ENCODE measurements at places on chromosomes 3 and 15.
A peak's percentile ranks its signal among the peaks of the same experiment; 100 is the strongest.

DNA sequence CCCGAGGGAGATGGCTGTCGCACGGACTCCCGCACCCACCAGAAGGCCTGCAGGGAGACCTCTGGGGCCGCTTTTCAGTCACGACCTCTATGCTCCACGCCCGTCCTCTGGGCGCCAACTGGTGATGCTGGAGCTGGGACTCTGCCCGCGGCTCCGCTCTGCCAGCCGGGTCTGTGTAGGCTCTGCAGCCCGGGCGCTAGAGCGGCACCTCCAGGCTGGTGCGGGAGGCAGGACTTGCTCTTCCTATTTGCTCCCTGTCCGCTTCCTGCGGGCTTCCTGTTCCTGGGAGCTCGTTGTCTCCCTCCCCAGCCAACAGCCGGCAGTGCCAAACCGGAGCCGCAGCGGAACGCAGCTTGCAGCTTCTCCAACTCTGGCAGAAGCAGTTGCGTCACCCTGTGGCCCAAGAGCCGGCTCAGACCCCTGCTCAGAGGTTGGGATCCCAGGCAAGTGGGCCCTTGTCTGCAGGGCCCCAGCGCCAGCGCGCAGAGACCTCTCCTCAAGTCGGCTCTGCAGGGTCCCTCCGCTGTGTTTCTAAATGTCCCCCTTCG is 285.9 kb downstream of the XXYLT1 start:
- no peak for DNase-seq

DNA sequence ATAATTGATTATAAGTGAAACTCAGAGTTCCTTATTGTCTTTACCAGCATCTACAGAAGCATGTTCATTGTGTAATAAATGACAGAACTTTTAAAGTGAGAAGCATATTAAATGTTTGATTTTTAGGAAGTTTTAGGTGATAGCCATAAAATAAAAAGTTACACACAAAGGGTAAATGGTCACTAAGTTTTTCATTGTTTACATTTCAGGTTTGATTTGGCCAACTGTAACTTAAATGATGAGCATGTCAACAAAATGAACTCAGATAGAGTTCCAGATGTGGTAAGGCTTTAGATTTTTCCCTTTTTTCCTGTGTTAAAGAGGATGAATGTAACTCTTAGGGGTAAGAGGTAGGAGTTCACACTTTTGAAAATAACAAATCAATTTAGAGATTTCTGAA is 25.9 kb downstream of the NMD3 start:
- no peak for DNase-seq

DNA sequence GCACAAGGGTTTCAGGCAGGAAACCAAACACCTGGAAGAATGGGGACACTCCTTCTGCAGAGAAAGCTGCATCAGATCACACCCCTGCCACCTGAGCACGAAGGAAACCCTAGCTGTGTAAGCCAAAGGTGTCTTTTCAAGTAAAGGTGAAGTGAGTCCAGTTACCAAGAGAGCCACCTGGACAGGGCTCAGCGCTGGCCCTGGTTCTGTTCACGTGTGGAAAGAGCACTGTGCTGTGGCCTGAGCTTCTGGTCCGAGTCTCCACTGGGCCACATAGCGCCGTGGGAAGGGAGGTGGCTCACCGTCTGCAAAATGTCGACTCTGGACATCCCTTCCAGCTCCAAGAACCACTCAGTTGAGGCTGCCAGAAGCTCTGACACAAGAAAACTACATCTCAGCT is 151.1 kb downstream of the ADAMTS17 start:
- DNase-seq = no peak

DNA sequence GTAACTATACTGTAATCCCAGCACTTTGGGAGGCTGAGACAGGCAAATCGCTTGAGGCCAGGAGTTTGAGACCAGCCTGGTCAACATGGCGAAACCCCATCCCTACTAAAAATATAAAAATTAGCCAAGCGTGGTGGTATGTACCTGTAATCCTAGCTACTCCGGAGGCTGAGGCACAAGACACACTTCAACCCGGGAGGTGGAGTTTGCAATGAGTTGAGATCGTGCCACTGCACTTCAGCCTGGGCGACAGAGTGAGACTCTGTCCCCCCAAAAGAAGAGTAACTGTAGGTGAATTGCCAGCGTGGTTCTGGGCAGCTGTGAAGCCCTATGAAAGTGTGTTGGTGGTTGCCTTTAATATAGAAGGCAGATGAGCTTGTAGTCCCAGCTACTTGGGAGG is 95.9 kb downstream of the SLCO3A1 start:
- no peak for DNase-seq

GRCh38 chr15:47384341-47384740 is 333.0 kb upstream of the SEMA6D start:
- DNase-seq = no peak

- peak; percentile 60 for DNase-seq
These were observed 77.2 kb downstream of the PPP2R3A start for GRCh38 chr3:136042608-136043221.

DNA sequence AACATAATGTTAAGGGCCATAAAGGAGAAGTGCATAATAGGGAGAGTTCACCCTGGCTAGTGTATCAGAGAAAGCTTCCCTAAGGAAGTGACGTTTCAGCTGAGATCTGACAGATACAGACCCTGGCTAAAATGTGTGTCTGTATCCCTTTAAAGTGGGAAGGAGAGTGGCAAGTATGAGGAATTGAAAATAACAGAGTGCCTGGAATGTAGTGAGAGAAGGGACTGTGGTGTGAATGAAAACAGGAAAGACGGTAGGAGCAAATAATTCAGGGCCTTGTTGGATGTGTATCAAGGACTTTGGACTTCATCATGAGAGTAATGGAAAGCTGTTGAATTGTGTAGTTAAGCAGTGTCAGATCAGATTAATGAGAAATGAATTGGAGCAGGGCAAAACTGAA is 30.5 kb downstream of the NEO1 start:
- no peak for DNase-seq

DNA sequence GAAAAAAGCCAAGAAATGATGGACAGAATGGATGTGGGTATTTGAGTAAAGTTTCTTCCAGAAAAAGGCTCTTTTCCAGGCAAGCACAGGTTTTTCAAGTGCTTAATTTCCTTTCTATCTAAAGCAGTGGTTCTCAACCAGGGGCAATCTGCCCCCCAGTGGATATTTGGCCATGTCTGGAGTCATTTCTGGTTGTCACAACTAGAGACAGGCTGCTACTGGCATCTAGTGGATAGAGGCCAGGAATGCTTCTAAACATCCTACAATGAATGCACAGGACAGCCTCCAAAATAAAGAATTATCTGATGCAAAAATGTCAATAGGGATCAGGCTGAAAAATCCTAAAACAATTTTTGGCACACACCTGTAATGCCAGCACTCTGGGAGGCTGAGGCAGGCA is 23.9 kb downstream of the SEC22C start:
- DNase-seq = peak; percentile 35

- DNase-seq = no peak
These were observed 44.2 kb upstream of the PLXNA1 start for GRCh38 chr3:126938520-126939337.

DNA sequence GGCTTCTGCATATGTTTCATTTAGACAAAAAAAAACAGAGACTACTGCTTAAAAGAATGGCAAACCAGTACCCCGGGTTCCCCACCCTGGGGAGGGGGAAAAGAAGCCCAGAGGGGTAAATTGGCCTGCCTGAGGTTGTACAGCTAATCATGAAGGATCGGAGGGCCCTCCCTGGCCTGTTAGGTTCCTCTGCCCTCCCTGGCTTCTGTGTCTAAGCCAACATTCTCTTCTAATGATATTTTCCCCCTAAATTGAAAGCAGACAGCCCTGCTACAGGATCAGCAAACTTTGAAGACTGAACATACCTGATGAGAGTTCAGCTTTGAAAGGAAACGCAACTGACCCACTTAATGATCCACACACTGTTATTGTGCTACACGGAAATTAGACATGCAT is 2.5 kb downstream of the ARHGAP31 start:
- DNase-seq = no peak

GRCh38 chr3:76505202-76505845 is 534.6 kb upstream of the ROBO2 start:
- DNase-seq = peak; percentile 65

DNA sequence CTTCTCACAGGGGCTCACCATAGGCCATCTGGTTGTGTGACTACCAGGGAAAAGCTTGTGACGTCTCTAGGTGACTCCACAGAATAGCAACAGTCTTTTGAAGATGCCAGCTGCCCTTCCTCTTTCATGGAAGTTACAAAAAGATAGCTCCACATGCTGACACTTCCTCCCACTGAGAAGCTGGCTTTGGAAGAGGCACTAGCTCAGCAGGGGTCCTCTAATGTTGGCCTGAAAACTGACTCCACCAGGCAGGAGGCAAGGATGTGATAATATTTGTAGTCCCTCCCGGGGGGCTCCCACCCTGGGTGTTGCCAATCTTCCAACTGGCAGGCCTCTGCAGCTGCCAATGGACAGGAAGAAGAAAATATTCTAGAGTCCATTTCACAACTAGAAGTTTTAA is 343.5 kb downstream of the NEK10 start:
- DNase-seq = no peak

- DNase-seq = no peak
These were observed 408.9 kb upstream of the CBLB start for GRCh38 chr3:106277731-106278130.

DNA sequence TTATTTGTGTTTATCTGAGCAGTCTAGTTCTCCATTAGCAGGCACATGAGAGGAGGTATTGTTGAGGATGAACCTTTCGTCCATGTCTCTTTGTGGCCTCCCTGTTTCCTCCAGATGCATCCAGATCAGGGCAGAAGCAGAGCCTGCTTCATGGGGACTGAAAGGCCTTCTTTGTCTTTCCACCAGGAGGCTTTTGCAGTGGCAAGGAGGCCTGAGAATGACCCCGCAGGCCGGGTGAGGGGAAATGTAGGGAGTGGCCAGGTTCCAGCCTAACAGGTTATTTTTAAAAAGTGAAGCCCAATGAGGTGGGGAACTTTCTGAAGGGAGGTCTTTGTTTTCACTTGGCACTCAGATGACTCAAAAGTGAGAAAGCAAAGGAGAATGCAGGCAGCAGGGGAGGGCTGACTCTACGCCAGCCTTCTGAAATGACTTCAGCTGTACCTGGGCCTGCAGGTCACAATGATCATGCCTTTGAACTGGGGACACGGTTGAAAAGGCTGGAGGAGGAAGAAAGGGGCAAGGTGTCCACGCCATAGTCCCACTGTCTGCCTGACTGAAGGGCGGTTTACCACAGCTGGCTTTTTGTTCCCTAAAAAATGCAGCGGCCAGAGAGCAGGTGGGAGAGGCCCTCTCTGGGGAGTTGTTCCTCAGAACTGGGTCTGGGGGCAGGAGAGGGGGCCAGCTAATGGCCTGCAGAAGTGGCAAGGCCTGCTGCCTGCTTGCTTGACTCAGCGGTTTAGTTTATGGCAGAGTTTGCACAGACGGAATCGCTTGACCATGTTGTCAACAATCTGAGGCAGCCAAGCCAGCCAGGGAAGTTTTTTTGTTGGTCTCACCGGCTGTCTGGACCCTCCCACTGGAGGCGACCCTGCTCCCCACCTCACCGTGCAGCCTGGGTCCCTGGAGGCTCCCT is 28.7 kb downstream of the CMTM7 start:
- peak; percentile 89 for DNase-seq

DNA sequence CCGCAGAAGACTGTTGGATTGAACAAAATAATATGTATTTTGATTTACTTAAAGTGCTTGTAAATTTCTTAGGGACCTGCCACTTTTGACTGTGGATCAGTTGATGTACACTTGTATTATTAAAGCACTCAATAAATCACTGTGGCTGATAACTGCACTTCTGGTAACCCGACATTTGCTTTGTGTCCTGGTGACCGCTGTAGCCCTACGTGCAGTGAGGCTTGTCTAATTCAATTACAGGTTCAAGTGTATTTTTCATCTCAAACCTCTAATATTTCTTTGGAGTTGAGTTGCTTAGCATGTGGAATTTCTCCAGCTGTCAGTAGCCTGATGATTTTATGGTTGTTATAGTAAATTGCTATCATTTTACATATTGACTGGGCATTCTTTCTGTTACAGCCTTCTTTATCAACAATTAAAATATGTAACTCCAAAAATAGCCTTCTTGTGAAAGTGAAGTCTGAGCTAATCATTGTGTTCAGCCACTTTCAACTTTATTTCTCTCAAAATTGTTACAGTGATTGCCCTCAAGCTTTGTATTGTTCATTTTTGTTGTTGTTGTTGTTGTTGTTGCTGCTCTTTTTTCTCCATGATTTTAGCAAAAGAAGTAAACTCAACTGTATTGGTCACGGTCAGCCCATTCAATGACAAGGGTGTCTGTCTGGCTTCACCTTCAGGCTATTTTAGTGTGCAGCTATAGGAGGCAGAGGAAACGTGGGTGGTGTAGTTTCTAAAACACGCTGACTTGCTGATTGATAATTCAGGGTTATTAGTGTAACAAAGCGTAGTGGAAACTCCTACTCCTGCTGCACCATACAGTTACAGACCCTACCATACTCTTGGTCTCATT is 215.1 kb upstream of the UBE2E1 start:
- DNase-seq = no peak

- no peak for DNase-seq
These were observed 8.5 kb upstream of the PSMD6 start for GRCh38 chr3:64031540-64032508.

DNA sequence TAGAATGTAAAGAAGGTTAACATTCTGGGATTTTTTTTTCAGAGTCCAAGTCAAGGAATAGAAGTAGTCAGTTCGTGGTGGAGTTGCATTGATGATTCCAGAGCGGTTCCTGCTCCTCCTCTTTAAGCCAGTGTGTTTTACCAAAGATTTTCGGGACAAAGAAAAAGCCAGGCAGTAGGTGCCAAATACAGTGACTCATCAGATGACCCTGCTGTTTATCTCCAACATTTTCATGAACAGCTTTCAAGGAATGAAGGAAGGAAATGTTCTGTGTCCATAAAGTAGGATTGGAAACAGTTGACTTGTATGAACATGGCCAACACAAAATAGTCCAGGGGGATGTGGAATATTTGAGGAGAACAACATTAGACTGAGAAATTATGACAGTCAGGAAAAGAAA is 142.4 kb upstream of the TMC3 start:
- no peak for DNase-seq

- no peak for DNase-seq
These were observed 47.4 kb downstream of the FRMD5 start for GRCh38 chr15:44147636-44148035.

- no peak for DNase-seq
These were observed 17.2 kb downstream of the CCDC80 start for GRCh38 chr3:112623717-112624116.

DNA sequence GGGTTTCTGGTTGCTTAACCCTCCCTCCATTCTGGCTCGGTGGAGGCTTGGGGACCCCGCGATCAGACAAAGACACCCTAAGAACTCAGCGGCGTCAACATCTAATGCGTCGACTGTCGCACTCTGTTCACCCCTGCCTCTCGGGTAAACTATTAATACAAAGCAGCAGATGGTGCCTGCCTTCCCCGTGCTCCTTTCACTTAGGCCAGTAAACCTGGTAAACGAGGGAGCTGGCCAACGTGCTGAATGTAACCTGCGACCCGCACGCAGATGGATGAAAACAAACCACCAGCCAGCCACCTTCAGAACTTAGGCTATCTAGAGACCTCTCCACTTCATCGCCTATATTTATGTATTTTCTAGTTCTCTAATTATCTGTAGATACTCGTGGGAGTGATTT is 848 bp upstream of the CADPS start:
- peak; percentile 30 for DNase-seq

DNA sequence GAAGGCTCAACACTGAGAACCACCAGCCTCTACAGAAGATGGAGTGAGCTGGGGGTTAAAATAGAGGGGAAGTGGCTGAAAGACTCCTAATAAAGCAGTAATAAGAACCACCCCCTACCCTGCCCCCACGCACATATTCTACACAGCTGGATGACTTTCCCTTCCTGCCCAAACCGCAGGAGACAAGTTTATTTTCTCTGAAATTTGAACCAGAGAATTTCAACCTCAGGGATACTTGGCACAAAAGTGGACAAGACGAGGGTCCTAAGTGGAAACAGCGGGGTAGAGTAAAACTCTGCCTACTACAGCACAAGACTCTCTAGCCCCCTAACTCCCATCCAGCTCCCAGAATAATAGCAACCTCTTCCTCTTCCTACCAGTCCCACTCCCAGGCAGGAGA is 28.4 kb downstream of the USF3 start:
- DNase-seq = no peak
